ENCODE measurements at places on chromosomes 12 and 14.

GRCh38 chr12:5236022-5236640, 192.5 kb downstream of the KCNA5 start:
- no peak for DNase-seq

GRCh38 chr14:98958048-98958631, 313.9 kb downstream of the BCL11B start:
- no peak for DNase-seq

GRCh38 chr12:101174541-101174940, 35.5 kb downstream of the SLC5A8 start:
- no peak for DNase-seq

- DNase-seq = no peak
Measured at GRCh38 chr12:75908961-75909605, 122.5 kb downstream of the PHLDA1 start.

- no peak for DNase-seq
Measured at GRCh38 chr12:59429766-59430165, 166.1 kb upstream of the SLC16A7 start.

GRCh38 chr14:100566119-100566518, 21.1 kb downstream of the BEGAIN start:
- no peak for DNase-seq

DNA sequence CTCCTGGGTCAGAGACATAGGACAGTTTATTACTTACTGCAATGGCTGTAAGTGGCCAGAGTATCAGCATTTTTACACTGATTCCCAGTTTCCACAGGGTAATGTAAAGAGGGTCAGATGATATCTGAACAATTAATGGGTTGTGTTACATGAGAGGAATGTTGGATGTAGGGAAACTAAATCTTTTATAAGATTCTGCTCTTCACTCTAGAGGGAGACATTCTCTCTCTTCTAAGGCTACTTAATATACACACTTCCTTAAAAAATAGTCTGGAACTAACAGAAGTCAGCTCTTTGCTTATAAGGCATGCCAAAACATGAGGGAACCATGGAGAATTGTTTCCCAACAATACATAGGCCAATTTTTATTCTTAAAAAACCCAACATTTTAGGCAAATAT, 389.8 kb downstream of the ETNK1 start:
- DNase-seq = no peak

DNA sequence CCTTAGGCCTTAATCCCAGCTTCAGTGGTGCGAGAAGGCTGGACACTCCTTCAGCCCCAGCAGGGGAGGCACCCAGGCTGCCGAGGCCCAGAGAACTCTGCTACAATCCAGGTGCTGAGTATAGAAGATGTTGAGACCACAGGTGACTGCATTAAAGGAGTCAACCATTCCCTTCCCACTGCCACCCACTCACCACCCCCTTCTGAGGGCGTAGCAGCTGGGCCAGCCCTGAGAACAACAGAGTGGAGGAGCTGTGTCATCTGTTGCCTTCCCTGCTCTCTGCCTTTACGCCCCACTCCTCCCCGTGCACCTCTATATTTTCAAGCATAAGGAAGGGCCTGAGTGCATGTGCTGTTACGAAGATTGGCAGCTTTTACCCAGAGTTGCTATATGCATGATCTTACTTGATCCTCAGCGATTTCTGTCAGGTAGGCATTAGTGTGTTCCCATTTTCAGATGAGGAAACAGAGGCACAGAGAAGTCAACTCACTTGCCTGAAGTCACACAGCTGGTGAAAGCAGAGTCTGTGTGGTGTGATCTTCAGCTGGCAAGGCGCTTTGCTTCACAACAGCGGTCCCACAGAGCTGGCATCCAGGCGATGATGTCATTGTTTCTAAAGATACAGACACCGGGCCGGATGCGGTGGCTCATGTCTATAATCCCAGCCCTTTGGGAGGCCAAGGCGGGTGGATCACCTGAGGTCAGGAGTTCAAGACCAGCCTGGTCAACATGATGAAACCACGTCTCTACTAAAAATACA, 46.7 kb downstream of the RIN3 start:
- DNase-seq = no peak

DNA sequence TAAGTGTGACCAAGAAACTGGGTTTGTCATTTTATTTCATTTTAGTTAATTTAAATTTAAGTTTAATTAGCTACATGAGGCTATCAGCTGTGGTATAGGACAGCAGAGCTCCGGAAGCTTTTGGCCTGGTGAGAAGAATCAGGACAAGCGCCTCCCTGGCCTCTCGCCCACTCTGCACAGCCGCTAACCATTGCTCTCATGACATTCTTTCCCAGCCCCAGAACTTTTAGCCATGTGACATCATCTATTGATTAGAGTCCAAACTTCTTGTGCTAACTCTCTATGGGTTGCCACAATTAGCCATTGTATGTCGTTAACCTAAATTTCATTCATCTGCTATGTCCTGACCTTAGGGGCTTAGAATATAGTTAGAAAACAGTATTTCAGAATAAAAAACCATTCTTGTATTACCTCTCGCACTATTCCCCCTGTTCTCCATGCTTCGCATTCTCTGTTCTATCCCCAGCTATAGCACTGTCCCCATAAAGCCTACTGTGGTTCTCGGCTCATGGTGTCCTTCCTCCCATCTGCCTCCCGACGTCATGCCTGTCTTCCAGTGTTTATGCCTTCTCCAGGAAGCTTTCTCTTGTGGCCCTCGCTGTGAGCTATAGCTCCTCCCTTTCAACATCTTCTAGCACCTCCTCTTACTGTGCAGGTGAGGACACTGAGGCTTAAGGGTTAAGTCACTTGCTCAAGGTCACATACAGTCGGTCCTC, 23.5 kb downstream of the SSH1 start:
- DNase-seq = no peak

- DNase-seq = peak; percentile 79
Measured at GRCh38 chr12:389142-390096, at the start of gene KDM5A. Gene KDM5A, minus strand, starts transcription at chr12:389320. Its CDS starts 229 bp downstream, at chr12:389091.

DNA sequence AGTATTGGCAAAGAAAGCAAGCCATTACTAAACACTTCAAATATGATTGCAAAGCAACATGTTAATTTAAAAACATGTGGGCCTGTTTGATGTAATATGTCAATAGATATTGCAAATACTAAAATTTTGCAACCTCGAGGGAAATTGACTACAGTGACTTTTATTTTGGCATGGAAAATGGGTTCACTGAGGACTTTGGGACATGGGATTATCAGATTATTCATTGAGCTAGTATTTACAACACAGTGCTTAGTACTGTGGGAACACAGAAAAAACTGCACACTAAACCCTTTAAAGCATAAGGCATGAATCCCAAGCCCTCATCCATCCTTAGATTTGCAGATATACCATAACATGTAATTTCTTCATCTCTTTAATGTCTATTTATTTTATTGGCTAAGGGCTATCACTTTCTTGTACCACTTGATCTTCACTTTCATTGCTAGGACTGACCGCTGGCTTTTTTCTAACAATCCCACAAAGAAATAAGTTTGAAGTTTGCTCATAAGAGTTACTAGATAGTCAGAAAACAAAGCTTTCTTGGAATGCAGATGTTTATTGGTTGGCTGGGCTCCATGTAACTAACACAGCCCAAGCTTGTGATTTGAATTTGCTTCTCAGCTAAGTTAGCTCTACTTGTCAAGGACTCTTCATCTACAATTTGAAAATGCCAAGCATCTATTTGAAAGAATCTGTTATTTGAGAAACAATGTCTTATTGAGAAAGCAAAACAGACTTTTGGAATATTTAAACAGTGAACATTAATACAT, 48.7 kb downstream of the PPFIBP1 start:
- DNase-seq = no peak

DNA sequence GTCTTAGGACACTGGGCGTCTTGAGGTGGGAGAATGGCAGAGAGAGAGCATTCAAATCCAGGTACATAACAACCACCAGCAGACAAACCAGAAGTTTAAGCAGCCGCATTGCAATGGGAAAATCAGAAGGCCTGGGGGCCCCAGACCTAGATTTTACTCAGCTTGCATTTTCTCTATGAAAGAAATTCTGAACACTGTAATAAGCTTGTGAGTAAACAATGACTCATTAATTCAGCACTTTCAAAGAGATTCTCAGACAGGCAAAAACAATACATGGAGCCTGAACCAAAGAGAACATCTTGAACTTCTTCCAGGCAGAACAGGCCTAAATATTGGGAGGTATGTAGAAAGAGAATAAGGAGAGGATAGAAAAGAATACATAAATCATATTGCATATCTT, 69.8 kb upstream of the IFNG-AS1 start:
- no peak for DNase-seq

DNA sequence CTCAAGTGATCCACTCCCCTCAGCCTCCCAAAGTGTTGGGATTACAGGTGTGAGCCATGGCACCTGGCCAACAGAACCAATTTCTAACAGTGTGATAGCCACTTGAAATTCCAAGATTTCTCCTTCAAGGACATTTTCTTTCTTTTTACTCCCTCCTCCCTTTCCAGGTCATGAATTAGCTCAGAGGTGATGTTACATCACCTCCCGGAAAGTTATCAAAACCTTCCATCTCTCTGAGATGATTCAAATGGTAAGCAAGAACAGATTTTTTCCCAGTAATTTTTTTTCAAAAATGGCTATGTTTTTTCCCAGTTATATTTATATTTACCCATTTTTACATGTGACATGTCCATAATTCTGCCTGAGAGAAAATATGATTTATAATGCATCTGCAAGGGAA, 15.6 kb upstream of the SMAGP start:
- no peak for DNase-seq

GRCh38 chr12:129179941-129180553, 326.8 kb downstream of the GLT1D1 start:
- no peak for DNase-seq

- DNase-seq = no peak
Measured at GRCh38 chr12:91109148-91109564, 2.1 kb downstream of the LUM start.

GRCh38 chr14:53696217-53696965, 260.2 kb downstream of the BMP4 start:
- DNase-seq = no peak

- DNase-seq = no peak
Measured at GRCh38 chr14:93736378-93737014, 51.8 kb downstream of the PRIMA1 start.

DNA sequence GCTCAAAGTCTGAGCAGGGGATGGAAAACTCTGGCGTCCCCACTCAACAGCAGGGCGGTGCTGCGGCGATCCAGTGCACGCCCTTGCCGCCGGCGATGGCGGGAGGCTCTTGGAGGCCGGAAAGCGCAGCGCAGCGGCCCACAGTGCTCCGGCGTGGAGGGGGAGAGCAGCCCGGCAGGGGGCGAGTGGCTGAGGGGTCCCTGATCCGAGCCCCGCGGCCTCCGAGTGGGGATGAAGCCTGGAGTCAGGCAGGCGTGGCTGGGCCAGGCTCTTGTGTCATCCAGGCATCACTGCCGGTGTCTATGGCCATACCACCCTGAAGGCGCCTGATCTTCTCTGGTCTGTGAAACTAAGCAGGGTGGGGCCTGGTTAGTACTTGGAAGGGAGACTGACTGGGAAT, 183.1 kb downstream of the ALG10 start:
- no peak for DNase-seq

DNA sequence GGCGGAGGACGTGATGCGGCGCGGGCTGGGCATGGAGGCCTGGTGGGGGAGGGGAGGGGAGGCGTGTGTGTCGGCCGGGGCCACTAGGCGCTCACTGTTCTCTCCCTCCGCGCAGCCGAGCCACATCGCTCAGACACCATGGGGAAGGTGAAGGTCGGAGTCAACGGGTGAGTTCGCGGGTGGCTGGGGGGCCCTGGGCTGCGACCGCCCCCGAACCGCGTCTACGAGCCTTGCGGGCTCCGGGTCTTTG, 303 bp downstream of the GAPDH start:
- DNase-seq = no peak

GRCh38 chr14:104805326-104805678, 4.4 kb downstream of the ZBTB42 start:
- DNase-seq = no peak

GRCh38 chr14:50677527-50678063, 9.5 kb upstream of the SAV1 start:
- no peak for DNase-seq

- no peak for DNase-seq
Measured at GRCh38 chr12:105765053-105766014, 373.4 kb downstream of the NUAK1 start.

DNA sequence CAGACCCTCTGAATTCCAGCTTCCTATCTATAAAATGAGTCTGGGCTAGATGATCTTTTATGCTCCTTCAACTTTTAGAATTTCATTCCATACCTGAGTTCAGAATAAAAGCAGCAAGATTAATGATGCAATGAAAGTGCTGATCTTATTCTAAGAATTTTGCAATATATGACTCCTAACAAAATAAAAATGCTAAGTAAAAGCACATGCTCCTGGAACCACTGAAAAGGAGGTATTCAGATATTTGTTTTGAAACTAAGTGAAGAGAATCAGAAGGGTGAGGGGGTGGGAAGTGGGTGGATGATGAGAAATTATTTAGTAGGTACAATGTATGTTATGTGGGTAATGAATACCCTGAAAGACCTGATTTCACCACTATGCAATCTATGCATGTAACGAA, 216.6 kb downstream of the PTPRO start:
- no peak for DNase-seq

DNA sequence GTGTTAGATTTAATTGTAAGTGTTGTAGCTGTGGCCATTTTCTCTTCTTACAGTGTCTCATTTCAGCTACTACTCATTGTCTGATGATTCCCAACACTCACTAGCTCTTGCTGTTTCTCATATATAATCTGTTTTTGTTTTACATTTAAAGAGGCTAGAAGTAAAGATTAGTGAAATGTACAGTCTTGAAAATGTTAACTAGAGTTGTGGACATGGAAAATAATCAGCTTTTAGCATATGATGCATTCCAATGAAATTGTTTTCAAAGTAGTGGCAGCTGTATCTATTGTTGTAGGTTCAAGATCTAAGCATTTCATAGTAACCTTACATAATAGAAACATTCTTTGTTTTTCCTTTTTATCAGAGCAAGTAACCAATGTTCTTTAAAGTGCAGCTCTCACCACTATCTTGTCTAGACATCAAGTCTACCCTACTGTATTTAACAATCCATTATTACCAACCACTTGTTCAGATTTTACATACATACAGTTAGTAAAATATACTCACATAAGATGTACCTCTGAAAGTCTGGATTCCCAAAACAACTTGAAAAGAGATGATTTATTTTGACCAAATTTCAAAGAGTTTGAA, 76.9 kb downstream of the PPHLN1 start:
- DNase-seq = no peak

DNA sequence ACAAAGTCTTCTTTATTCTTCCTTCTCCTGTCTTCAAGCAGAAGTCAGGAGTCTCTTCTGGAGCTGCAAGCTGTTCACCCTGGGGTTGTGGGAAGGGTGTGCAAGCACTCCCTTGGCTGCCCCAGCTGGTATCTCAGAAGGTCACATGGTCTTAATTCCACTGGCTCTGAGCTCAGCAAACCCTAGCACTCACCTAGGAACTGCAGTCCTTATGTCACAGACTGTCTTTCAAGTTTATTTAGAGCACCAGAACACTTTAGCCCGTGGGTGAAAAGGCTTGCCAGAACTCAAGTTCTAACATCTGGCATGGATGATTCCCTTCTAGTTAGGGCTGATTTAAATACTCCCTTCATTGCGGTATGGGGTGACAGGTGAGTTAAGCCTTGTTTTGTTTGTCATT, 379.0 kb downstream of the CCER1 start:
- no peak for DNase-seq

All from stimulated activated CD4-positive, alpha-beta T cell treated with anti-CD3 and anti-CD28 coated beads, TNF-alpha, amount 100 ng/mL, for 1 hour (primary cell).